SJSA1 (cell line): ENCODE measurements at places on chromosomes 3 and 15. TPM values are rescaled to one million over a fixed set of nuclear protein-coding genes. Genes with fewer than 3 reads are reported as not detected.

Gene DALRD3
- 22.6 and 27.2 TPM in 2 replicates for total RNA-seq

DNA sequence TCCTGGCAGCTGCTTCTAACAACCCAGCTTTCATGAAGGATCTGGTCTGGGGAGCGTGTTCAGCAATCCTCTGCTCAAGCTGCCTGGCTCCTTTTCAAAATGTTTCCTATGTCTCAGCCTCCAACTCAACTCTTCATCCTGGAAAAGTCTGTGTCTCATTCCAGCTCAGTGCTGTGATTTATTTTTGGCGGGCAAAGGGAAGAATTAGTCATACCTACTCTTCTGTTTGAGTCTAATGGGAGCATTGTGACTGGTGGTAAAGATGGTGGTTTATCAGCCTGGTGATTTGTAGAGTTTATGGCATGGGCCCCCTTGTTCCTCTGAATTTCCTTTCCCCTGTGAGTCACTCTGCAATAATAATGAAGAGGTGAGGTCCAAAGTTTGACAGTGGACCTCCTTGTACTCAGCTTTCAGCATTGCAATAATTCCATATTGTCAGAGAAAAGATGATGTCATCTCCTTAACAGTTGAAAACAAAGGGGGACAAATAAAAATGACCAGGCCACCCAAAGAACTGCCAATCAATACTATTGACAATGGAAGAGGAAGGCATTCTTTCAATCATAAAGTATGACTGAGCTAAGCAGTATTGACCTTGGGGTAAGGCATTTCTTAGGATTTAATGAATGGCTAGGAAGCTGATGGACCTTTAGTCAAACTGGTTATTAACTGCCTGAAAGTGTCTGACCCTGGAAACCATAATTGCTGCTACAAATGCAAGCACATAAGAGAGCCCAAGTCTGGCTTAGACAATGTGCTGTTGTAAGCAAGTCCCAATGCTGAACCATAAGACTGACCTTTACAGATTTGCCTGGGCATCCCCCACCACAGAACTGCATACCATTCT is 204.7 kb upstream of the MCTP2 start:
- DNase-seq, result peak; percentile 95
- H3K4me1 ChIP-seq, result peaks cover 65% of the 10 kb centered on the region
- H3K4me3 ChIP-seq, result peak overlapping the region; percentile 3; the same call in 1 of the 2 replicates
- no peaks in the 10 kb centered on the region for H3K27me3 ChIP-seq
- H3K36me3 ChIP-seq, result no peaks in the 10 kb centered on the region

Gene TMOD2
- 2.5 and 4.3 TPM in 2 replicates for total RNA-seq

Gene SERPINI2
- not detected in 2 replicates for total RNA-seq

GRCh38 chr3:191314109-191314728 is 15.0 kb upstream of the CCDC50 start:
- H3K27me3 ChIP-seq, result no peaks in the 10 kb centered on the region
- no peak for DNase-seq
- no peak overlapping the region for H3K4me3 ChIP-seq
- no peaks in the 10 kb centered on the region for H3K4me1 ChIP-seq
- no peaks in the 10 kb centered on the region for H3K36me3 ChIP-seq
- no peak overlapping the region for H3K27ac ChIP-seq
